SK-N-DZ (cell line): ENCODE measurements at places on chromosomes 5 and 9.

DNA sequence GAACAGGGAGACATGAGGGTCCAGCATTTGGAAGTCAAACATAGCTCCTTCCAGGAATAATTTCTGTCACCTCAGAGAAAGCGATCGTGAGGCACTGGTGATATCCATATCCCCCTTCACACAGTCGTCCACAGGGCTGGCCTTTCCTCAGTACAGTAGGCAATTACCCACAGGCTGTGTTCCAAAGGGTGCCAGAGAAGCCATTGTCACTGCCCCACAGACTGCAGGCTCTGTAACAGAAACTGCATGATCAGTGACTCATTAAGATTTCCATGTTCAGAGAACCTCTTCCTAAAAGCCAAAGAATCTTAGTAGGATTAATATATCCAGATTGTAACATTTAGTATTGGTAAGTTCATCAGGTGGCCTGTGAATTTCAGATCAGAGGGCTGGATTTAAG lies 127.6 kb downstream of the RPS23 start:
- no peak for DNase-seq

GRCh38 chr5:123928401-123928800 lies 416.4 kb downstream of the CSNK1G3 start:
- DNase-seq, result no peak

DNA sequence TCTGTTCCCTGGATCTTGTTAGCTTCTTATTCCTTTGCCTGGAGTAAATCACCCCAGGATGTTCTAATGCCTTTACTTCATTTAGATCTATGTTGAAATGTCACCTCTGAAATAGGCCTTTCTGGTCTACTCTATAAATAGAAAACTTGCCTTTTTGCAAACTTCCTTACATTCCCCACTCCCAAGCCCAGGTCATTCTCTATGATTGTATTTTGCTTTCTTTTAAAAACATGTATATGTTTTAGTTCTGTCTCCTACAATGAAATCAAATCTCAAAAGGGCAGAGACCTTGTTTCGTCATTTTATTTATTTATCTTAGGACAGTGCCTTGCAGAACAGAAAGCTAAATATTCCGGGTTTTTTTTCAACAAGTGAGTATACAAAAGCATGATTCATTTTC lies 1657.7 kb upstream of the C9orf72 start:
- no peak for DNase-seq

DNA sequence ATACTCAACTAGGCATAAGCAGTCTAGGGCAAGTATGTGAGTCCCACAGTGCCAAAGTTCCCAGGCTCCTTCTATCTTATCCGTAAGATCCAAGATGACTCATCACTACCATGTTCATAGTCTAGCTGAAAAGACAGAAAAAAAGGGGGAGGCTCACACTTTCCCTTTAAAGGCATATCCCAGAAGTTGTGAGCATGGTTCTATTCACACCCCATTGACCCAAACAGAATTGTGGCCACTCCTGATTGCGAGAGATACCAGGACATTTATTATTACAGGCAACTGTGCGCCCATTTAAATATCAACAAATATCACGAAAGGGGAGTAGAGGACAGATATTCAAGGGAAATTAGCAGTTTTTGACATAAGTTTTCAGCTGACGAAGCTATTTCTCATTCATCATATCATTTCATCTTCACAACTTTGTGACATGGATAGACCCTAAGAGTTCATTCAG lies 8.1 kb upstream of the PFDN1 start:
- no peak for DNase-seq

DNA sequence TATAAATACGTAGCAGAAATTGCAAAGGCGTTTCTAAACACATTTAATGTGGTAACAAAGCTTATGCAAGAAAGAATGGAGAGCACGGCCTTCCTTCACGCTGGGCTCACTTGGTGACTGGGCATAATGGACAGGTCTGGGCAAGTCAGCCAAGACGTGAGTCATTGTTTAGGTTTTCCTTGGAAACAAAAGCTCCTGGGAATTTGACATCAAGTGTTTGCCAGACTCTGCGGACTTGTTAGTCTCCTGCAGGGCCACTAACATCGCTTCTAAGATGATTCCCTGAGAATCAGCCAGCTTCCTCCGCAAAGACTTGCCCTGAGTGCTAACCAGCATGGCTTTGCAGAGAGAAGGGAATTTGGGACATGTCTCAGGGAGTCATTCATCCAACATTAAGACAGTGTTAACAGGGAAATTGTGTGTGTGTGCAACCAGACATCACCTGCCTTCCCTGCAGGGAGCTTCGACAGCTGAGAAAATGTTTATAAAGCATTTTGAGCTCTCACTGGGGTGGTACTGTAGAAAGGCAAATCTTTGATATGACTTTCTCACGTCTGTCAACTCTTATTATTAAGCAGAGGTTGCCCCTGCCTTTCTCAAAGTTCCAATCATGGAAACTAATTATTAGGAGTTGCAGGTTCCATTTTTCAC lies 182.5 kb downstream of the NTRK2 start:
- no peak for DNase-seq

- peak; percentile 65 for DNase-seq
Measured at GRCh38 chr5:172771439-172772111, 580 bp upstream of the DUSP1 start.

GRCh38 chr5:148912714-148913398 lies 86.4 kb downstream of the ADRB2 start:
- no peak for DNase-seq

DNA sequence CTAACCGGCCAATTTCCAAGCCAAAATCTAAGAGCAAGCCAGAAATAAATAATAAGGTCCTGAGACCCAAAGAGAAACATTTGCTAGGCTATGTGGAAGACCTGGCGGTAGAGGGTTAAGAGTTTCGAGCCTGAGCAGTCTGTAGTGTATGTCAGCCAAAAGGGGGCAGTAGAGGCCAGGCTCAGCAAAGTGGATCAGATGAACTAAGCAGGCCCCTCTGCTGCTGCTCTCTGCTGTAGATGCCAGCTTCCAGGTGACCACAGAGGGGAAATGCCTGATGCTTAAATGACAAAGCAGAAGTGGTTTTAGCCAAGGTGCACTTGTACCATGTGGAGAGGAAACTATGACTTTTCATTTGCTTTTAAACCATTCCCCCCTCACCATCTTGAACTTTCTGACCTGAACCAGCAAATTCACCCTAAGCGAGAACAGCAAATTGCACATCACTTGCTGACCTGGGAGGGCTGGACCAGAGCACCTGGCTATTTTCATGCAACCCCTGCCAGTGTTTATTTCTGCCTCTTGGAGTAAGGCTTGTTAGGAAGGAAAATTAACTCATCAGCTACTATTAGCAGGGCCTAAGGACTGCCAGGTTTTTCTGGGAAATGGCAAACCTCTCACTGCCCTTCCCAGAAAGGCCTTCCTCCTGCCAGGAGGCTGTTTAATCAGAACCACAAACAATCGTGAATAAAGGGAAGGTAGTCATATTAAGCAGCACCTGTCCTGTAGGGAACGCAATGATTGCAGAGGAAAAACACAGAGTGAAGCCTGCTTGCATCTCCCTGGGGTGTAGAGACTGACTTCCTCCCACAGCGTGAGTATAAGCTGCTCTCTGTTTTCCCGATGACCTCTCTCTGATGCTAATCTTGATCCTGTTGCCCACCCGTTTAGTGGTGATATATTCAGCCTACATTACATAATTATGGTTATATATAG lies 818.2 kb downstream of the TLR4 start:
- peak; percentile 41 for DNase-seq

DNA sequence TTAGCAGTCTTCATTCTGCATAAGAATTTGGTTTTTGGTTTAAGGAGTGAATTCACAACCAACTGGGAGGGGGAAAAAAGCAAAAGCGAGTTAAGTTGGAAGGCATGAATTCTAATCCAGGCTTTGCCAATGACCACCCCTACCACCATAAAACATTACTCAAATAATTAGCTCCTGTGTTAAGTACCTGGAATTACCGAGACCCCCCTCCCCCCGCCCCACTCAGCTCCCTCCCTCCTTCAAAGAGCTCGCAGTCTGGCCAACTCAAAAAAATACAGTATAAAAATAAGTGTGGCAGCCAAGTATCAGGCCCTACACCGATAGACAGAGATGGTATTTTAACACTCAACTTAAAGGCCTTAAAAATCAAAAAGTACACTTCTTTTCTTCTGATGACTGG lies 492 bp downstream of the ATG12 start:
- DNase-seq, result no peak
